ENCODE measurements at places on chromosomes 7 and 10.

GRCh38 chr7:25454020-25454419 is 225.7 kb upstream of the NPVF start:
- DNase-seq, result no peak

GRCh38 chr10:74379474-74379873 is 228.5 kb downstream of the ADK start:
- no peak for DNase-seq

GRCh38 chr10:122052701-122053100 is 63.7 kb downstream of the TACC2 start:
- DNase-seq, result no peak

DNA sequence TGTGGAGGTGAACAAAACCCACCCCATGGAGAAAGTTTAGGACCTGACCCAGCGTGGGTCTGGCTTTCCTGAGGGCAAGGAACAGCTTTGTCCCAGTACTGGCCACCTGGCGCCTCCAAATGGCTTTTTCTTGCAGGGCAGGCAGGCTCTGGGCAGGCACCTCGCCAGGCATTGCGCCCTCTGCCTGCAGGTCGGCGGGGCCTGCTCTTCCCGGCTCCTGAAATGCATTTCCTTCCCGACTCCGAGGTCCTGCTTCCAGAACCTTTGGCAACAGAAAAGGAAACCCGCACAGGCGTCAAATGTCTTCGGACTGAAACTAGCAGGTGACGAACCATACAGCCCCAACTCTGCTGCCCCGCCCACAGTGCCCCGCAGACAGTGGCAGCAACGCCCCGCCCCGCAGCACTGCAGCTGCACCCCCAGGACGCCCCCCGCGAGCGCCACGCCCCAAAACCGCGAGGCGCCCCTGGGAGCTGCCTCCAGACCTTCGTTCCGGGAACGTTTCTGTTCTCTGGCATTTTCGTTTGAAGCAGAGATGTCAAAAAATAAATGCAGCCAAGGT is 65.5 kb downstream of the C10orf143 start:
- peak; percentile 55 for DNase-seq

- no peak for DNase-seq
Observed at GRCh38 chr10:96565774-96566173, 21.0 kb downstream of the TM9SF3 start.

DNA sequence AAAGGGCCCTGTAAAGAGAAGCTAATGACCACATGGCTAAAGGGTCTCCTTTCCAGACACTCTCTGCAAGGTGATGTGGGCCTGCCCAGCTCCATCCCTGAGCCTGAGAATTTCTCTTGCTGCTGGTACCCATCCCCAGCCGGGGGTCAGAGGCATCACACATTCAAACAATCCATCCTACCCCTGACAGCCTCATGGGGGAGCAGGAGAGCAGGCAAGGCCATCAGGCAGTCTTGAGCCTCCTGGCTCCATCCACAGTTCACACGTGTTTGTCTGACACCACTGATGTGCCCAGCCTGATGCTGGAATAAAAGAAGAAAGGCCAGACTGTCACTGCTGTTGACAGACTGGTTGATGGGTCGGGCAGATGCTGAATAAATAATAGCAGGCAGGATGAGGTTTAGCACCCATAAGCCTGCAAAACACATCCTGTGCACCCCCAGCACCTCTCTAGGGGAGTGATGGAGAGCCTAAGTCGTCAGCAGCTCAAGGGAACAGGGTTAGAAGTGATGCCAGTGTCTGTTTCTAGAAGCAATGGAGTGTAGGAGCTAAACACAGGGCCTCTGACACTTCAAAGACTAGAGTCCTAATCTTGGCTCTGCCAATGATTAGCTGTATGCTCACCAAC is 43.5 kb downstream of the TLL2 start:
- peak; percentile 70 for DNase-seq

GRCh38 chr7:1951159-1951536 is 281.1 kb downstream of the ELFN1 start:
- DNase-seq, result no peak

DNA sequence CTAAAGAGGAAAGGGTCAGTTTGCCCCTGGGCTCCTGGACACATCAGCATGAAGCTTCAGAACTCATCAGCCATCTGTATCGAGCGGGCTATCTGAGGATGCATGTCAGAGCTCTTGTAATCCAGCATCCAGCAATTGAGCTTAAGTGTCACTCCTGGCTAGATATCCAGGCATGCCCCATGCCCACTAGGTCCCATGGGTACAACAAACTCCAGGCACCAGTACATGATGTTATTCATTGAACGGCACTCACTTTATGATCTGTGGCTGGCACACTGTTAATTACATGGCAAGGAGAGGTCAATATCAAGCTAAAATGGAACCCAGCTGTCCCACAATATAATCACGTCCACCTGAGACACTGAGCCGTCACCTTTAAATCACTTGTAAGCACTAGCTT is 274.2 kb downstream of the ELMO1 start:
- DNase-seq, result no peak

DNA sequence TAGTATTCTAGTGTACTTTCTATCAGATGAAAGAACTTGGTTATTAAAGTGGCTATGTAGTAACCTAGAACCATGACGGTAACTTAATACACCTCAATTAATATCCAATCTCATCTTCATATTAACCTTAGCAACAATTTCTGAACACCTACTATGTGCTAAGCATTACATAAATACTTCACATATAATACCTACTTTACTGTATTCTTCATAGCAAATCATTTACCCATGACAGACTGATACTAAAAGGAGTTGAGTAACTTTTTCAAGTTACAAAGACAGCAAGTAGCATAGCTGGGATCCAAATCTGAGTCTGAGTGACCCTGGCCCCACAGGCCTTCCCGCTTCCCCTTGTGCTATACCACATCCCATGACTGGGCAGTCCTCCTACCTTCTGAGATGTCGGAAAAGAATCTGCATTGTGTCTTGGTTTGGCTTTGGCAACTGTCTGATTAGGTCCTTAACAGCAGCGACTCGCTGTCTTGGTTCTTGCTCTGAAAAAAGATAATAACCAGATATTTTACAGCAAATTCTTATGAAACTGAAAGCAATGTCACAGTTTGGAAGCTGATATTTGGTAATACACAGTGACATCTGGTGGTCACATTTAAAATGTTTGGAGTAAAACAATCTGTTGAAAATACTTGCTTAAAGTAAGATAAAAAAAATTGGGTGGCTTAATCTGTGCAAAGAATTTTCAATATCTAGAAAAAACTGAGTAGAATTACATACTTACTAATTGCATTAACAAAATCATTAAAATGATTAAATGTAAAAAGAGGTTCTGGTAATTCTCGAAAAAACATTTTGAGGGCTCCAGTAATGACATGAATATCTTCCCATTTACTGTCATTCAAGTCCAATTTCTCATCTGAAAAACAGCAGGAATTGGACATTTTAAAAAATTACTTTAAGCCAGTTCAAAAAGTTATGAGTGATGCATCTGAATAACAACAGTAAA is 120.1 kb downstream of the ARHGAP12 start:
- no peak for DNase-seq

- no peak for DNase-seq
Observed at GRCh38 chr7:99001482-99002147, 123.3 kb downstream of the TRRAP start.

DNA sequence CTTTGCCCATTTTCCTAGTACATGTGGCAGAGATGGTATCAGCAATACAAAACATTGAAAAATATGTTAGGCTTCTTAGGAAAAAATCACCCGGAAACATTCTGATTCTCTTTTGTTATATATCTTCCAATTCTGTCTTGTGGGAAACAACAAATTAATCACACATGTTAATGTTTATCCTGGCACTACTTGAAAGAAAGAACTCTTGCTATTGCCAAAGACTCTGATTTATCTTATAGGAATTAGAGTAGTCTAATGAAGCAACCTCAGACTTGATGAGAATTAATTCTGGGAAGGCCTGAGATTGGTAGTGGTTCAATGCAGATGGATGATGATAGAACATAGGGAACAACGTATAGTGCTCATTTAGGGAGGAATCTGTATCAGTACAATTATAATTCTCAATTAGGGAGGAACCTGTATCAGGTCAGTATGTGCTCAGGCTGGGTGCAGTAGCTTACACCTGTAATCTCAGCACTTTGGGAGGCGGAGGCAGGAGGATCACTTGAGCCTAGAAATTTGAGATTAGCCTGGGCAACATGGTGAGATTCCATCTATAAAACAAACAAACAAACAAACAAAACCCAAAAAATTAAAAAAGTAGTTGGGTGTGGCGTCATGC is 50.7 kb downstream of the TAS2R16 start:
- no peak for DNase-seq

- DNase-seq, result no peak
Observed at GRCh38 chr10:119784340-119785067, 58.7 kb downstream of the INPP5F start.

- no peak for DNase-seq
Observed at GRCh38 chr7:116271963-116272886, 61.9 kb downstream of the TES start.

DNA sequence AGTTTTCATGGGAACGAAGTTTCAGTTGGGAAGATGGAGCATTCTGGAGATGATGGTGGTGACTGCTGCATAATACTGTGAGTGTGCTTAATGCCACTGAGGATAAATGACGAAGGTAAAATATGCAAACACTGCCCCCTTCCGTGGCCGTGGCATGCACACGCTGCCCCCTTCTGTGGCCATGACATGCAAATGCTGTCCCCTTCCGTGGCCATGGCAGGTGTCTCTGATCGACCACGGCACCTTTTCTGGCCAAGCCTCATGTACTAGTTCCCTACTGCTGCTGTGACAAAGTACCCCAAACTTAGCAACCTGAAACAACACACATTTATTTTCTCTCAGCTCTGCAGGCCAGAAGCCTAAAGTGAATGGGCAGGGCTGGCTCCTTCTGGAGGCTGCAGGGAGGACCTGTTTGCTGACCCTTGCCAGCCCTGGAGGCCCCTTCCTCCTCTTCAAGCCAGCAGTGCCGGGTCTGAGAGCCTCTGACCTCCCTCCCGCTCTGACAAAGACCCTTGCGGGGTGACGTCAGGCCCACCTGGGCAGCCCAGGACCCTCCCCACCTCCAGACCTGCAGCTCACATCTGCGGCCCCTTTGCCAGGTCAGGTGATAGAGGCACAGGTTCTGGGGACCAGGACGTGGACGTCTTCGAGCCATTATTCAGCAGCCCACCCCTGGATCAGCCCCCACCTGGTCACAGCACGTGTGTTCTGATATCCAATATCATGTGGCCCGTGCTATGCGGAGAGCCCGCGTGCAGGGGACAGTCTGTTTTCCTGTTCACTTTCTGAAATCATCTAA is 82.0 kb downstream of the MICALL2 start:
- DNase-seq, result no peak

DNA sequence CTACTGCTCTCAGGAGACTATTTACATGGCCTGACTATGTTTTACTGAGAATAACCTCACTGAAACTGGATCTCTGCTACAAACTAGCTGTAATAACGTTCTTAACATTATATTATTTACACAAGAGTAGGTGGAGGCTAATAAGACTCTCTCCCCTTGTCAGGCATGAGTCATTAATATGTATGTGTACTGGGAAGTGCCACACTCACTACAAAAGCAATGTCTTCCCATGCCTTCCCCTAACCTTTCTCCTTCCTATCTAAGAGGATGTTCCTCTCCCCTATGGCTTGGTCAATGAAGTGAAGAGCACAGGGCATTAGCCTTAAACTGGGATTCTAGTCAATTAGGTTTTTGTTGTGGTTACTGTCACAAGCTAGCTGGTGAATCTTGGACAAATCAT is 147.9 kb downstream of the DGKB start:
- DNase-seq, result no peak

- no peak for DNase-seq
Observed at GRCh38 chr10:3000048-3000447, 67.3 kb upstream of the PFKP start.

DNA sequence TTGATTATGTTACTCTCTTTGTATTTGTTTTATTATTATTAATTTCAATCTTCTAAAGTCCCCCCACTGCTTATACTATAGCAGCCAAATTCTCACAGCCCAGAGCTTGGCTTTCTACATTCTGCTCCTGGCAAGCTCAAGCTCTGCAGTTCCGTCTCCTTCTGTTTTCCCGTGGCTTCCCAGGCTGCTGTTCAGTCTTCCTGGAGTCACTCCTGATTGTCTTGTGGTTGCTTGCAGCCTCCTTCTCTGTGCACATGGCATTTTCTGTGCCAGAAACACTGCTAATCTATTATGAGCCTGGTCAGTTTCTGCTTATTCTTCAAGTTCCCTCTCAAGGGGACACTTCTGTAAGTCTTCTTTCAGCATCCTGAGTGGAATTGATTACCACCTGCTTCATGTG is 533.7 kb upstream of the IGFBP3 start:
- DNase-seq, result no peak

DNA sequence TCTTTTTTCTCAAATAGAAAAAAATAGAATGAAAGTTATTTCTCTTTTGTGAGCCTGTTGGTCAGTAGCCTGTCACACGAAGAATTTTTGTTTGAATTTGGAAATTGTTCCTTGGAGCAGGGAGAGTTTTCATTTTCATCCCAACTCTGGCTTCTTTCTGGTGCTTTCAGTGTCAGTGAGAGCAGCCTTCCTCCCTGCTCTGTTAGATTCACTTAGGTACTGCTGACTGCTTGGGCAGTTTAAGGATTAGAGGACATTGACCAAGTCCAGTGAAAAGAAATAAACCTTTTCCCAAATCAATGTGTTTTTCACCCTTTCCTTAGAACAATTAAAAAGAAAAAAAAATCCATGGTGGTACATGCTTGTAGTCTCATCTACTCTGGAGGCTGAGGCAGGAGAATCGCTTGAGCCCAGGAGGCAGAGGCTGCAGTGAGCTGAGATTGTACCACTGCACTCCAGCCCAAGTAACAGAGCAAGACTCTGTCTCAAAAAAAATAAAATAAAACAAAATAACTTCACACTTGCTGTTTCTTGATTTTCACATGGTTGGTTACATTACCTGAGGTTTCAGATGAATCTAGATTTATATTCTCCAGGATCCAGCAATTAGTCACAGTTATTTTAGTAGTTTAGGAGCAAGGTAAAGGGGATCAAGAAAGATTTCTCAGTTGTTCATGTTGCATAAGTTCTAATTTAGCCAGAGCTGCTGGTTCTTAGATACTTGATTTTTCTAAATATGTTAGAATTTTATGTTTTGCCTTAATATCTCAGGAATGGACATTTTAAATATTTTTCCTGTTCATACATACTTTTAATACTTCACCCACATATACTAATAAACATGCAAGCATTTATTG is 63.1 kb downstream of the ZNRF2 start:
- no peak for DNase-seq

- DNase-seq, result no peak
Observed at GRCh38 chr10:34690383-34691049, 124.6 kb downstream of the PARD3 start.

- no peak for DNase-seq
Observed at GRCh38 chr7:88449410-88449809, 142.7 kb upstream of the STEAP4 start.

DNA sequence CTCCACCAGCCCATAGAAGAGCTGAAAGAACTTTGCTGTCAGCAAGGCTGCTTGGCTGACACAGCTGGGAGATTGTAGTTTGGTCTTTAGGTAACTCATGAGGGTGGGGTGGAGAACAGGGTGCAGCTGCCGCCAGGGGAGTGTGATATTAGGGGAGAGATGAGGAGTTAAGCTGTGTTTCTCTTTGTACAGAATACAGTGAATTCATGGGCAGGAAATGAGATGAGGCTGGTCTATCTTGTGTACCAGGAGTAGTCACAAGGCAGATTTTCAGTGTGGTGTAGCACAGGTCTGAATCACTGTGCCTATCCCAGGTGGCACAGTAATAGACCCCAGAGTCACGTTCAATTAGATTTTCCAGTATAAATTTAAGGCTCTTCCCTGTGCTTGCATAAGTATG is 56.6 kb upstream of the TARP start:
- no peak for DNase-seq

- no peak for DNase-seq
Observed at GRCh38 chr7:27066148-27066547, 29.7 kb downstream of the HOXA1 start.

- no peak for DNase-seq
Observed at GRCh38 chr10:24681572-24682088, 42.1 kb downstream of the ARHGAP21 start.
